ENCODE measurements at places on chromosomes 7 and 10.

DNA sequence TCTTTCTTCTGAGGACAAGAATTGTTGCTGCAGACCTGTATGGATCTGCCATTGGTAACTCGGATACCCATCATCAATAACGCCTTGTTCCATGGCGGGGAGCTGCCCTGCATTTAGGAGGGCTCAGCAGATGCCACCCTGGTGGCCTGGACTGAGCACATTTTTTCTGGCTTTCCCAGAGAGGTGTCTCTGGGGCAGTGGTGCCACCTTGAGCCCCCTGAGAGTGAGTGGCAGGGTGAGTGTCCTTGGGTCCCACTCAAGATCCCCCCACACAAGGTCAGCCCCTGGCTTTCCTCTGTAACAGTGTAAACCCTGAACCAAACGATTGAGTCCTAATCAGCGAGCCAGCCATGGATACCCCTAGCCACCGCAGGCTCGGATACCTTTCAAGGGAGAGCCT, 258.6 kb downstream of the GLRX3 start:
- DNase-seq, result no peak

- DNase-seq, result no peak
These were observed 87.9 kb upstream of the PLXDC2 start for GRCh38 chr10:19728376-19728775.

DNA sequence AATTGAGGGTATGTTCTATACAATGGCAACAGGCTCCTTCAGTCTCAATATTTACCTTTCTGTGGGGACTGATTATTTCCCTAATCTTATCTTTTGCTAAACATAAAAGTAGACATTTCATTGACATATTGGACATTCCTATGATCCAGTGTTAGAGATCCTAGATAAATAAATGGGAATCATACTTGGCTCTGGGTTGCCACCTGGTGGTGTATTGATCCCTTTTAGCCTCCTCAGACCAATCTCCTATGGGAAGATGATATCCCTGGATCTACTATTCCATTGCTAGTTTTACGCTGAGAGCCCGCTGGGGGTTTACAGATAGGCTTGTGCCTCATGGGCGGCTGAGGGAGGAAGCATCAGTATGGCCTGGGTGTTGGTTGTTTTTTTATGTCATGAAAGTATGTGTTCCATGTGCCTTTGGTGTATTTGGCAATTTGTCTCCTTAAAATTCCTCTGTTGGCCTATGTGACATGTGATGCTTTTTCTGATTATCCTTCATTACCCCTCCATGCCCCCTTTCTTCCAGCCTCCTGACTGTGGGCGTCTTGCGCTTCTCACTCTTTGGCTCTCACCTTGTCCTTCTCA, 18.8 kb downstream of the CELF2 start:
- DNase-seq, result no peak

DNA sequence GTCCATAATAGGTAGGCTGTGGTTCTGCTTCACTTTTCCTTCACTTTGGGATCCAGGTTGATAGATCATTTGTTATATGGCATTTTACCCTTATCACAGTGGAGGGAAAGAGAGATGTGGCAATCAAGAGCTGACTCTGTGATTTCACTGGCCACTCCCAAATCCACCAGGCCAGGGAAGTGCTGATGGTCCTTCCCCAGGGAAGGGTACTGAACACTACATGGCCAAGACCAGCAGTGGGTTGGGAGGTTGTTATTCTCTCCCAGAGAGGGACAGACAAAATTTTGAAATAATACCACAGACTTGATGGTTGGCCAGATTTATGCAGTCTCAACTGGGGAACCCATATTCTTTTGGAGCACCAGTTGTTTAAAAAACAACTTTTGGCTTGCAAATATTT, 102.5 kb downstream of the SND1 start:
- no peak for DNase-seq

DNA sequence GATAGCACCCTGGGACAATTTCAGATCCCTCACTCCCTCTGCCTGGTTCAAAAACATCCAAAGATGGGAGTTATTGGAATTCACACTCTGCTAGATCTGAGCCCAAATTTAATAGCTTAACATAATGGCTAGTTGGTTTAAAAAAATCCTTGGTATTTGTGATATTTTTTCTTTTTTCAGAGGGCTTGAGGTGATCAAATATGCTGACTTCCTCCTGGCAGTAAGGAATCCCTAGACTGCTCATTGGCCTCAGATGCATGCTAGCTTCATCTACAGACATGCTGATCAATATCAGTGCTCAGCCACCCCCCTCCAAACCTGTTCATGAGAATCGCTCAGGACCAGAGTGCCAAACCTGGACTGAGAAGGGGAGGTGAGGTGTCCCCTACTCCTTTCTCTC, 74.7 kb upstream of the PLPP4 start:
- DNase-seq, result no peak

Measured in activated naive CD8-positive, alpha-beta T cell treated with anti-CD3 and anti-CD28 coated beads, Interleukin-2, amount 50 U/mL, for 16 hours (primary cell).